ENCODE measurements at places on chromosomes 7 and 10.

DNA sequence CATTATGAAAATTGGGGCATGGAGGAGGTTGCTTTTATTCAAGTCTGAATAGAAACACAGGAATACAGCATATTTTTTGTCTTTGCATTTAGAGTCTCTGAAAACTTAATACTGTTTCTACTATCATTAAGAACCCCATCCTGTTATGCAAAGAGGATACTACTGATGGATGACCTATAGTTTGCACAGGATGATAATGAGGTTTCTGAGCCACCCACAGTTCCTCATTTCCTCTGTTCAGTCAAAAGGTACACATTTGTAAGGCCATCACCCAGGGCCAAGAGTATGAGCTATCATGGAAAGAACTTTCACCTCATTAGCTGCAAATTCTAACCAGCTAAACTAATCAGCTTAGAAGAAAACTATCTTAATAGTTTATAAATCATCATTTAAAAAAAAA is 213.0 kb upstream of the CHRM2 start:
- no peak for DNase-seq

DNA sequence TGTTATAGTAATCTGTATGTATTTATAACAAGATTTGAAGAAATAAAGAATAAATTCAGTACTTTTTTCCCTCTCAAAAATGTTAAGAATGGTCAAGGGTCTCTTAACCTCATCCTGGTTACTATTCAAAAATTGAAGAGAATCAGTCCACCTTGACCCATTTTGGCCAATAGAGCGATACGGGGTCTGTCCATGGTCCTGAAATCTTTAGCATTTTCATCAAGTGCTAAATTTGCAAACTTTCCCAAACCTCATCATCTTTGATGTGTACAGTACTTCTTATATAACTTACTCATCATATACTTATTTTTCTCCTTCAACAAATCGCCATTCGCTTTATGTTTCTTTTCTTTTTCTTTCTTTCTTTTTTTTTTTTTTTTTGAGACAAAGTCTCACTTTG is 23.6 kb downstream of the TMEM178B start:
- no peak for DNase-seq

DNA sequence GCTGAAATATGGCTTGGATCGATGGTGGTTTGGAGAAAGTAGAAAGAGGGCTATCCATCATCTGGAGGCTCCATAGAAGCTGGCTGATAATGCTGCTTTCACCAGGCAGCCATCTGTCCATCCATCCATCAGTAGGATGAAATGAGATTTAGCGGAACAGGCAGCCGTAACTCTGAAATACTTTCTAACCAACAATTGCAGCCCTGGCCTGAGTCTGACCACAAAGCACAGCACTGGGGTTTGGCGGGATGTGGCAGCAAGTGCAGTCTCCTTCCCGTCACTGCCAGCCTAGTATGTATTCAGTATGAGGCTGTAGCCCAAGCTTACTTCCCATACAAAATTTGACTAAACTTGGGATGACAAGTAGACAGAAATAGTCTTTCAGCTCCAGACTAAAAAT is 38.0 kb downstream of the R3HCC1L start:
- no peak for DNase-seq

DNA sequence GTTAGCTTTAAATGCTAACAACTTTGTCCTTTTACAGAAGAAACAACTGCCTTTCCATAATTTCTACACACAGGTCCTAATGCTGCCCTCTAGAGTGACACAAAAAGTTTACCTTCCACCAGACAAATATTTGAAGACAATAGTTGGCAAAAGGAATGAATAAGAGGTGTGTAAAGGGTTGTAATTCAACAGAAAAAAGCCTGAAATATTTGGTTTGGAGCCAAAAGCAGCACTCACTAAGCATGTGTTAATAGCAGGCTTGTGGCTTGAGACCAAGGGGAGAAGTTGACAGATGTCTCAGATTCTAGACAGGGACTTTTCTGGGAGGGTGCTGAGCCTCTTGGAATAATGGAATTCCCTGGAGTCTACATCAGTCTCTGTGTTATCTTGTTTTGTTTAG is 156.2 kb upstream of the GALNT17 start:
- DNase-seq, result no peak

- DNase-seq, result no peak
These were observed 472.4 kb downstream of the ANKRD7 start for GRCh38 chr7:118696879-118697278.

GRCh38 chr10:115049318-115049717 is 43.8 kb upstream of the ATRNL1 start:
- DNase-seq, result no peak

DNA sequence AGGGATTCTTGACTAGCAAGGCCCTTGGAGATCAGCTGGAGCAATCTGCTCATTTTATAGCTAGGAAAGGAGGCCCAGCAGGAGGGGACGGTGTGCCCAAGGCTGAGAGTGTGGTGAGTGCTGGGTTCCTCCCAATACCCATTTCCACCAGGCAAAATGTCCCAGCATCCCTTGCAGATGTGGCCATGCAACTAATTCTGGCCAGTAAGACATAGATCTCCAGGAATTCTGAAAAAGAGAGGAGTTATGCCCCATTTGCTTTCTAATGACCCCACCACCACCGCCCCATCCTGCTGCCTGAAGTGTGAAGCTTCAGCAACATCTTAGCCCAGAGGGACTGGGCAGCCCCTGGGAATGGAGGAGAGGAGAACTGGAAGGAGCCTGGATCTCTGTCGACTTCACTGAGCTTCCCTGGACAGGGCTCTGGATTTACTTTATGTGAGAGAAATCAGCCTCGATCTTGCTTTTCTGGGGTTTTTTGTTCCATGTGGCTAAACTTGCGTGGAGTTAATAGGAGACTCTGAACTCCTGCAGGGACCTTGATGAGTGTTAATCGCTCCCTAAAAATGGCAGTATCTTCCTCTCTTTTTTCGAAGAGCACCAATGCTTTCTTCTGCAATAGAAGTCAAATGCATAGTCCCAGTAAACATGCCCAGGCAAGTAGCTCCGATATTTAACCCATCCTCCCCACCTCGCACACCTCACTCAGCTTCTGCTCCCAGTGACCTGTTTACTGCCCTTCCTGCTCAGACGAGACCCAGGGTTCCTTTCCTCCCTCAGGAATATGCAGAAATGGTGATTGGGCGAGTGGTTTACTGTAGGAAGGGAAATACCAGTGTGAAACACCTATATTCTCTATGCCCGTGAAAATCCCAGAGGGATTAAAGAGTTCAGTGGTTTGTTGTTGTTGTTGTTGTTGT is 127.5 kb upstream of the GPR26 start:
- no peak for DNase-seq

DNA sequence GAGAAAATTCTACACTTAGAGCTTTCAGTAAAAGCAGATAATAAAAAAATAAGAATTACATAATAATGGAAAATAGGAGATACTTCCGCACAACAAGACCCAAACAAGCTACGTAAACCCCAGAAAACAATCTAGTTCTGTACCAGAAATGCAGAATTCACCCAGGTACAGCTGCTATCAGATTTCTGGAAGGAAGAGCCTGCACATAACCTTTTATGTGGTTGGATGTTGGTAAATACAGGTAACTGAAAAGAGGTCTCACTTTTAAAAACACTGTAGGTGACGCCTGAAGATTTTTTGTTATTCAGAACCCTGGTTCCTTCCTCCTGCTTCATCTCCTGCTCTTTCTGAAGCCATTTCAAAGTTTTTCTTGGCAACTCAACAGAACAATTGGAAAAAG is 29.9 kb downstream of the PANK1 start:
- DNase-seq, result no peak

- no peak for DNase-seq
These were observed 63.0 kb downstream of the HOXA1 start for GRCh38 chr7:27032839-27033238.

- no peak for DNase-seq
These were observed 40.2 kb downstream of the FAS start for GRCh38 chr10:89030791-89031190.

DNA sequence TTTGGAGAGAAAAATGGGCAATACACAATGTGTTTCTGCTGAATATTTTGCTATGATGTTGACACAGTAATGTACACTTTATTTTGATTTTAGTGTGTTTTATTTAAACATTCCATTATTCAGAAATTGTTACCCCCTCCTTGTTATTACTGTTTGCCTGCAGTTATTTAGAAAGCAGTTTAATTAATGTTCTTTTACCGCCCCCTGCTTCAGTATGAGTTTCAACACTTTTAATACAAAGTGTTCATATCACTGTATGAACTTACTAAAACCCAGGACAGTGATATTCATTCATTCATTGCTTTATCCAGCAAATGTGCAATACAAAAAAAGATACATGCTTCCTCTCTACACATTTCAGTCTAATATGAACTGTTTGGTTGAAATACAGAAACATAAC is 159.3 kb downstream of the AUTS2 start:
- DNase-seq, result no peak

DNA sequence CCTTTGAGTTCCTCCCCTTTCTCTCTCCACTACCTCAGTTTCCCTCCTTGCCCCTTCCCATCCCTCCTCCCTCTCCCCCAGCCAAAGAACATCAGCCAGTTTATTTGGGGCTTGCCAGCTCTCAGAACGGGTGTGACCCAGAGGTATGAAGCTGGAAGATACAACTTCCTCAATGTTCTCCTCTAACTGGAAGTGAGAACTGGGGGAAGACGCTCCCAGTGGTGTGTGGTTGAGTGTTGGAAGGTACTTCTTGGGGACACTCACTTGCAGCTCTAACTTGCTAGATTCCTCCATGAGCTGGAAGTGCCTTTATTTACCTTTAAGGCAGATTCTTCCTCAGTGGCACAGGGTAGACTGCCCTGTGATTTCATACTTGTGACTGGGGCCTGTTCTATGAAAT is 110.5 kb upstream of the HABP2 start:
- DNase-seq, result no peak

- DNase-seq, result no peak
These were observed 33.7 kb downstream of the ZNF777 start for GRCh38 chr7:149427096-149427680.

- DNase-seq, result no peak
These were observed 27.7 kb upstream of the VAX1 start for GRCh38 chr10:117165538-117166417.

GRCh38 chr10:43196131-43196980 is 58.1 kb downstream of the CSGALNACT2 start:
- no peak for DNase-seq

DNA sequence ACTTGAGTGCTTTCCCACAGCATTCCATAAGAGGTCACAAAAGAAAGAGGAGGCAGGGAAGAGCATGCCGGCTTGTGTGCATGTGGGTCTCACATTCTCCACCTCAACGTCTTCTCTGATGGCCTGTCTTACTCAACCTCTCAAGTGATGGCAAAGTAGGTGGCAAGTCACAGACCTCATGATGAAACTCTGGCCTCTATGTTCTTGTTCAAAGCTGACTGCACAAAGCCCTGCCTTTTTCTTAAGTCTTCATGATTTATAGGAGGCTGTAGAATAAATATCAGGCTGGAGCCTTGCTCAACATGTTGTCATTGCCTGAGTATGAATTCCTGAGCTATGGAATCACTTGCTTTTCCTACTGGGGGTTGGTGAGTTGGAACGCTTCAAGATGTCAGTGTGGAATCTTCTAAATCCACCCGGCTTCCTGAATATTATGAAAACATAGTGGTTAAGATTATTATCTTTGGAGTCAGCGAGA is 213.6 kb upstream of the INHBA start:
- no peak for DNase-seq

GRCh38 chr7:121755286-121755685 is 117.7 kb upstream of the PTPRZ1 start:
- no peak for DNase-seq

- DNase-seq, result no peak
These were observed 38.7 kb upstream of the LEP start for GRCh38 chr7:128202287-128202957.

- no peak for DNase-seq
These were observed 74.8 kb downstream of the TPST1 start for GRCh38 chr7:66279912-66280311.

DNA sequence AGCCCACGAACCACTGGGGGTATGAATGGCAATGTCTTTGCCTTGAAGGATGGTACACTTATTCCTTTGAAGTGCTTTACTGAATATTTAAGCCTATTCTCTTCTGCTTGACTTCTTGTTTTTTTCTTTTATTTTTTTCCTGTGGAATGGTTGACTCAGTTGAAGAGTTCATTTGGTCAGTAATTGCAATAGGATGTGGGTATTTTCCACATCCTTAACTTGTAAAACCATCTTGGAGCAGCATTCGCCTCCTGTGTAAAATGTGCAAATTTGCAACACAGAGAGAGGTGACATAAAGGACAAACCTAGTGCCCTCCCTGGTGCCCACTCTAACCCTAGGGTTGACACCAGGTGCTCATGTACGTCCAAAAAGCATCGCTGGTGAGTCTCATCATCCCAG is 347.0 kb downstream of the GATA3 start:
- no peak for DNase-seq

- DNase-seq, result no peak
These were observed 31.6 kb downstream of the ZNF117 start for GRCh38 chr7:64959072-64959747.

- DNase-seq, result no peak
These were observed 2.7 kb upstream of the HERPUD2 start for GRCh38 chr7:35697414-35698175.

- no peak for DNase-seq
These were observed 44.9 kb downstream of the JCAD start for GRCh38 chr10:30014511-30014910.

DNA sequence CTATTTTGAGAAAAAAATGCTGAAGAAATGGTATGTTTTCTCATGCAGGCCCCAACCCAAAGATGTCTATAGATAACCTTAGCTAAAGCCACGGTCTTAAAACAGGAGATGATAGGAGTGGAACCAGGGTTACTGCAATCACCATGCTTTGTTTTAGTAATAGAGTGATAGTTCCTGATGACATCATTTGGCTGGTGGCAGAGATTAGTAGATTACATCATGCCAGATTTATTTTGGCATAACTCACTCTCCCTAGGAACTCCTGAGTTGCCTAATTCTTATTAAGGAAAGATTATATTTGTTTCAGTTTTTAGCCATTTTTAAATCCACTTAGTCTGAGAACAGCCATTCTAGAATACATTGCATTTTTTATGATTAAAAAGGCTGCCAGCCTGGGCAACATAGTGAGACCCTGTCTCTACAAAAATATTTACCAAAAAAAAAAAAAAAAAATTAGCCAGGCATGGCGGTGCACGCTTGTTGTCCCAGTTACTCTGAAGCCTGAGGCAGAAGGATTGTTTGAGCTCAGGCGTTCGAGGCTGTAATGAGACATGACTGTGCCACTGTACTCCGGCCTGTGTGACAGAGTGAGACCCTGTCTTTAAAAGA is 17.8 kb downstream of the ENO4 start:
- DNase-seq, result no peak

DNA sequence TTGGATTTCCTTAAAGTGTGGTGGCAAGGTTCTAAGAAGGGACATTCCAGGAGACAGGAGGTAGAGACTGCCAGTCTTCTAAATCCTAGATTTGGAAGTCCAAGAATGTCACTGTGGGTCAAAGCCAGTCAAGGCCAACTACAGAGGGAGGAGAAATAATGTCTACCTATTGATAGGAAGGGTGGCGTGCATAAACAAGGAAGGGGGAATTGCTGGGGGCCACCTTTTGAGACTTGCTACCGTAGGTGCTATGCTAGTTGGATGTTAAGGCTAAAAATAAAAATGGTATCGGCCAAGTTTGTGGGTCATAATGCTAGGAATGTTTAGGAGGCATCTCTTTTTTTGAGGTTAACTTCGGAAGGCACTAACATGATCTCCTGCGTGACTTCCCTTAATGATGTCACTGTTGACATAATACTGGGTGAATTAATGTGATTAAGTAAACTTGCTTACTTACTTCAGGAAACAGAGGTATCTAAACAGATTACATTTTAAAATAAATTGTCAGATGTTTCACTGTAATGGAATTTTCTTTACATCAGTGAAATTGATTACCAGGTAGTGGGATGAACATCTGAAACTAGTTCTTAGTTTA is 4.8 kb downstream of the BTRC start:
- no peak for DNase-seq

- DNase-seq, result no peak
These were observed 20.7 kb upstream of the RAPGEF5 start for GRCh38 chr7:22377703-22378102.
